B cell (primary cell): ENCODE measurements at places on chromosomes 4 and X.
A peak's percentile ranks its signal among the peaks of the same experiment; 100 is the strongest.

DNA sequence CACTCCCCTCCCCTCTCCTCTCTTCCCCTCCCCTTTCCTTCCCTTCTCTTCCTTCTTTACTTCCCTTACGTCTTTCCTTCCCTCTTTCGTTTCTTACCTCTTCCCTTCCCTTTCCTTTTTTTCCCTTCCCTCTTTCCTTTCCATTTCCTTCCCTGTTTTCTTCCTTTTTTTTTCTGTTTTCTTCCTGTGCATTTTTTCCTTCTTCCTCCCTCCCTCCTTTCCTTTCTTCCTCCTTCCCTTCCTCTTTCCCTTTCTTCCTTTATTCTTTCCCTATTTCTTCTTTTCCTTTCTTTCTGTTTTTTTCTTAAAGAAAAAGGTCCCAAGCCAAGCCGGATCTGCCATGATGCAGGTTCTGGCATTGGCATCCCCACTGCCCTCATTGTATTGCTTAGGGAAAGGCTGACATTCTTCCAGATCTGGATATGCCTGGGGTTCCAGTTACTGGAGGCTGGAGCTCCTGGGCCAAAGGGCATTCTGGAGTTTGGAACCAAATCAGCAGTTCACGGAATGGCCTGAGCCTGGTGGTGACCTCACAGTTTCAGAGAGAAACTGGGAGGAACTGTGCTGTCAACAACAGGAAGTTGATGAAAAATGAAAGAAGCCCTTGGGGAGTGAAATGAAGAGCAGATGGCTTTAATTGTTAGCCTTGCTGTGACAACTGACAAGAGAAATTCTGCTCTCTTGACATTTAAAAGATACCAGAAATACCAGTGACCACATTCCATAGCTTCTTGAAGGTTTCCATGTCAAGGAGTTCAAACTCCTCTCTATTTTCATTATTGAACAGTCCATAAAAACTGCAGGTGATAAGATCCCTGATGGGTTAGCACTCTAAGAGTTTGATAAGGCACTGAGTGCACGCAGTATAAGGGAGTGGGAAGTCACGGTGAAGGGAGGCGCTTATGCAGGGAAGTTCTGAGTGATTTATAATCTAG, 622.1 kb downstream of the SPRY1 start:
- peak; percentile 37 for DNase-seq
- H3K36me3 ChIP-seq: no peaks in the 10 kb centered on the region
- H3K27ac ChIP-seq: peak overlapping the region; percentile 58
- H3K4me3 ChIP-seq: peak overlapping the region; percentile 21
- H3K4me1 ChIP-seq: peaks cover 4% of the 10 kb centered on the region
- no peaks in the 10 kb centered on the region for H3K27me3 ChIP-seq

GRCh38 chrX:119181491-119181890, 53.9 kb upstream of the KIAA1210 start:
- H3K27ac ChIP-seq: no peak overlapping the region
- H3K4me3 ChIP-seq: no peak overlapping the region
- H3K27me3 ChIP-seq: no peaks in the 10 kb centered on the region
- no peak for DNase-seq
- no peaks in the 10 kb centered on the region for H3K4me1 ChIP-seq

- DNase-seq: no peak
- H3K4me1 ChIP-seq: no peaks in the 10 kb centered on the region
- no peak overlapping the region for H3K4me3 ChIP-seq
- H3K36me3 ChIP-seq: no peaks in the 10 kb centered on the region
- H3K27me3 ChIP-seq: no peaks in the 10 kb centered on the region
- no peak overlapping the region for H3K27ac ChIP-seq
Observed at GRCh38 chrX:118239178-118239870, 106.6 kb upstream of the WDR44 start.

DNA sequence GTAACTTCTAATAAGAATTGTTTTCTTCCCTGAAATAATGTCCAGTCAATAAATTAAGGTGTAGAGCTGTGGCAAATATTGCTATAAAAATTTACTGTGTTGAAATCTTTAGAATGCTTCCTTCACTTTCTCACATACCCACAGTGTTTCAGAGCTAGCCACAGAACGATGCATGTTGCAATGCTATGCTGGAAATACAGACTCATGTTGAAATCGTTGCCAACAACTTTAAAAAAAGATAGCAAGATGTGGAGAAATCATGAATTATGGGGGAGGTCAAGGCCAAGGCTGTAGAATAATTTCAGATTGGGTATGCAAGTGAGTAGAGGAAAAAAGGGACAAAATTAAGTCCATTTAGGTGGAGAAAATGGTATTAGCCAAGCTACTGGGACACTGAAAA, 204.8 kb downstream of the VEGFC start:
- DNase-seq: no peak
- H3K27ac ChIP-seq: no peak overlapping the region
- no peaks in the 10 kb centered on the region for H3K27me3 ChIP-seq
- H3K4me1 ChIP-seq: no peaks in the 10 kb centered on the region
- no peaks in the 10 kb centered on the region for H3K36me3 ChIP-seq

DNA sequence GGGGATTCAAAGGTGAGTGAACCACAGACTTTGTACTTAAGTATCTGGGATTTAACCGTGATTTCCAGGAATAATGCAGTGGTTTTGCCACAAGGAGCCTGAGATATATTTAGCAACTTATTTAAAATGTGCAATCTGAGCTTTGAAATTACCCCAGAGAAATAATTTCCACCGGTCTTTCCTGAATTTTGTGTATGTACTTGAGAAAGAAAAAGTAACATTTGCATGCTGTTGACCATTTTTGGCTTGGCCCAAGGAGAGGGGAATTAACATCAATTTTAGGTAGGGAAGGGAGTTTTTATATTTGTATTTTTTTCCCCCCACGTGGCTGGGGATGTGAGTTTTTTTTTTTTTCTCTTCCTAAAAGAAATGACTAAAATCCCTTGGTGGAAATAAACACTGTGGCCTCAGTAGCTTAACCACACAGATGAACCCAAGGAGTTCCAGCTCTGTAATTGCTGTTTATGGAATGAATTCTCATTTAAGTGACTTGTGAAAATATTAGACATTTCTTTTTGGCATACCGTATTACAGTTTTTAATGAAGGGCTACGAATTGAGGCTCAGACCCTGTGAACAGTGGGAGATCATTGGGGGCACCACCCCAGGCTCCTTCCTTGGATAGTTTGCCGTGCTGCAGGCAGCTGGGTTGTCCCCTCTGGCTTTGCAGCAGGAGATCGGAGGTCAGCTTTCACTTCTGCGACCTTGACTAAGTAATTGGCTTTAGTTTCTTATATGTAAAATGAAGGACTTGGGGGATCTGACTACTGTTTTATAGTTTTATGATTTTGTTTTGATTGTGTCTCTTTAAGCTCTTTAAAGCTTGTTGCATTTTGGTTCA, 116.1 kb downstream of the ARHGAP10 start:
- no peaks in the 10 kb centered on the region for H3K27me3 ChIP-seq
- H3K36me3 ChIP-seq: no peaks in the 10 kb centered on the region
- no peak overlapping the region for H3K4me3 ChIP-seq
- no peak overlapping the region for H3K27ac ChIP-seq
- no peaks in the 10 kb centered on the region for H3K4me1 ChIP-seq
- DNase-seq: no peak

- H3K27me3 ChIP-seq: no peaks in the 10 kb centered on the region
- no peak for DNase-seq
- H3K36me3 ChIP-seq: no peaks in the 10 kb centered on the region
Observed at GRCh38 chr4:157818946-157819692, 353.7 kb downstream of the GASK1B start.
